ENCODE measurements at places on chromosomes 5 and 9.
A peak's percentile ranks its signal among the peaks of the same experiment; 100 is the strongest.

DNA sequence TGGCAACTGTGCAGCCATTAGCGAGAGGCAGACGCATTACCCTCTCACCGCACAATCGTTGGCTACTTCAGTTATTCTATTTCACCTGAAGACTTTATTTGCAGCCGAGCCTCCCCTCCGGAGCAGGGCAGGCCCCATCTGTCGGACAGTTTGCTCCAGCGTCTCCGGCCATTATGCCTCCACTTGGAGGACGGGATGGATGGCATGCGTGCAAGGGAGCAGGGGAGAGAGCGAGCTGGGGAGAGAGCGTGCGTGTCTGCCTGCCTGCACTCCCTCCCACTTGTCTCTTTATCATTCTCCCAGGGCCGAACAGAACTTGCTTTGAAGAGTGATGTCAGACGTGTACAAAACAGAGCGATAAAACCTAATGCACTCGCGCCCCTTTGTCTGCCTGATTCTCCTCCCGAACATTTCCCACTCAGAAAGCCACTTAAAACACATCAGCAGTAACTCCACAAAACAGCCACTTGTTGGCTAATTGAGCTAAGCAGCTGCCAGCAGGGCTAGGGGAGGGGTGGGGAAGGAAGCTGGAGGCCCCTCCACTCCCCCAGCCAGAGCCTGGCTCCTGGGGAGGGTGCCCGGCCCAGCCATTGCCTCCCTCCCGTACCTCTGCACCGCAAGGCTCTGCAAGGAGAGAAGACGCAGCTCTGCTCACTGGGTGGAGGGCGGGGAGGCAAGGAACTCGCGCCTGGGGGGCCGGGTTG, 43.4 kb upstream of the FUBP3 start:
- no peak overlapping the region for H3K4me3 ChIP-seq
- no peaks in the 10 kb centered on the region for H3K36me3 ChIP-seq
- H3K4me1 ChIP-seq = no peaks in the 10 kb centered on the region
- H3K27ac ChIP-seq = peak overlapping the region; percentile 70
- DNase-seq = no peak
- H3K27me3 ChIP-seq = peaks cover 9% of the 10 kb centered on the region

GRCh38 chr5:156155598-156155997, 171.4 kb upstream of the SGCD start:
- H3K27ac ChIP-seq = no peak overlapping the region
- no peaks in the 10 kb centered on the region for H3K4me1 ChIP-seq
- H3K27me3 ChIP-seq = no peaks in the 10 kb centered on the region
- no peak overlapping the region for H3K4me3 ChIP-seq
- no peaks in the 10 kb centered on the region for H3K36me3 ChIP-seq

DNA sequence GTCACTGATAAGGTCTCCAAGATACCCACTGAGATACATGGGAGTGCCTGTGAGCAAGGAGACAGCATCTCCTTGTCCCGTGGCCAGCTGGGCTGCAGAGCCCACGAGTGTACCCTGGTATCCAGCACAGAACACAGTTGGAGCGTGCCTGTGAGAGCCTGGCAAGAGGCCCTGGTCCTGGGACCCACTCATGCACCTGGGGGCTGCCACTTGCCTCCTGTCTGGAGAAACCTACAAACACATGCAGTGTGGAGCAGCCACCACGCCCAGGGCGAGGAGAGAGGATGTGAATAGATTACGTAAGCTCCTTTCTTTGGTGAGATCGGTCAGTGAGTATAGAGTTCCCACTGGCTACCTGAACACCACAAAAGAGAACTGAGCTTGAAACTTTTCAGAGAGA, 88.3 kb downstream of the CTNND2 start:
- H3K4me3 ChIP-seq = no peak overlapping the region
- H3K27me3 ChIP-seq = no peaks in the 10 kb centered on the region
- H3K27ac ChIP-seq = no peak overlapping the region
- H3K4me1 ChIP-seq = no peaks in the 10 kb centered on the region
- no peak for DNase-seq

- H3K36me3 ChIP-seq = peaks cover 21% of the 10 kb centered on the region
- DNase-seq = peak; percentile 5
- H3K27ac ChIP-seq = peak overlapping the region; percentile 95
- no peaks in the 10 kb centered on the region for H3K27me3 ChIP-seq
- peaks cover 38% of the 10 kb centered on the region for H3K4me1 ChIP-seq
Measured at GRCh38 chr9:129141066-129142041, 30.1 kb downstream of the PTPA start.
